ENCODE measurements at places on chromosomes 1 and 21. TPM values are rescaled to one million over a fixed set of nuclear protein-coding genes. Genes with fewer than 3 reads are reported as not detected.
A peak's percentile ranks its signal among the peaks of the same experiment; 100 is the strongest.

DNA sequence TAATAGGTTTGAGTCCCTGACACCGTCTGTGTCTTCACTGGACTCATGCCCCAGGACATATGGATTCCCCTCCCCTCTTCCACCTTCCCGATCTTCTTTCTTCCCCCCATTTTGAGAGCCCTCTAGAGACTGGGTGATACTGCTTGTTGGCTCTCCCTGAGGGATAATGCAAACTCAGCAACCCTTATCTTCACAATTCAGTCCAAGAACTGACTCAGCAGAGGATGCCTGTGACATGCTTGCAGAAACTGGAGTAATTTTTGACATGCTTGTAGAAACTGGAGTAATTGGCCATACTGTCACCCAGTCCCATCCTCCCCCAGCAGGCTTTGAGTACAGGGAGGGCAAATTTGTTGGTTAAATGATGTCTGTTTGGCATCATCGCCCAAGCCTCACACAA lies 127.6 kb upstream of the CTTNBP2NL start:
- no peak for DNase-seq

GRCh38 chr1:36567601-36568341 lies 85.1 kb upstream of the CSF3R start:
- DNase-seq: no peak

DNA sequence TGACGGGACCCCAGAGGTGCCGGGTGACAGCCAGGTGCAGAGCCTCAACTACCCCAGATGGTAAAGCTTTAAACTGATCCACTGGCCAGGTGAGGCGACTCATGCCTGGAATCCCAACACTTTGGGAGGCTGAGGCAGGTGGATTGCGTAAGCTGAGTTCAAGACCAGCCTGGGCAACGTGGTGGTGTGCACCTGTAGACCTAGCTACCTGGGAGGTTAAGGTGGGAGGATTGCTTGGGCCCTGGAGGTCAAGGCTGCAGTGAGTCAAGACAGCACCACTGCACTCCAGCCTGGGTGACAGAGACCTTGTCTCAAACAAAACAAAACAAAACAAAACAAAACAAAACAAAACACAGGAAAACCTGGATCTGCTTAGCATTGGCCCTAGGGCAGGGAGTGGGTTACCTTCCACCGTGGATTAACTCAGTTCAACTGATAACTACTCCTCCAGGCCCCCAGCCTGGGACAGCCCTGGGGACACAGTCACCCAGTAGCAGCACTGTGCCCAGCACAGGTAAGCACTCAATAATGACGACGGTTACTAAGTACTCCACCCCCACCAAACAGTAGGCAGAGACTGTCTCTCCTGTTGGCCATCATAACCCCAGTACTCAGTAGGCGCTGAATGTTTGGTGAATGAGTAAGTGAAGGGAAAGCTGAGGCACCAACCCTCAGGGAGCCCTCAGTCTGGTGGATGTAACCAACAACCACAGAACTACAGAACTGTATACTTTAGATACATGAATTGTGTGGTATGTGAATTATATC lies 21.6 kb downstream of the SLC66A1 start:
- DNase-seq: no peak

- DNase-seq: no peak
These were observed 64.7 kb downstream of the PRPF38A start for GRCh38 chr1:52469108-52469507.

- no peak for DNase-seq
These were observed 25.0 kb downstream of the KANK4 start for GRCh38 chr1:62294261-62294660.

DNA sequence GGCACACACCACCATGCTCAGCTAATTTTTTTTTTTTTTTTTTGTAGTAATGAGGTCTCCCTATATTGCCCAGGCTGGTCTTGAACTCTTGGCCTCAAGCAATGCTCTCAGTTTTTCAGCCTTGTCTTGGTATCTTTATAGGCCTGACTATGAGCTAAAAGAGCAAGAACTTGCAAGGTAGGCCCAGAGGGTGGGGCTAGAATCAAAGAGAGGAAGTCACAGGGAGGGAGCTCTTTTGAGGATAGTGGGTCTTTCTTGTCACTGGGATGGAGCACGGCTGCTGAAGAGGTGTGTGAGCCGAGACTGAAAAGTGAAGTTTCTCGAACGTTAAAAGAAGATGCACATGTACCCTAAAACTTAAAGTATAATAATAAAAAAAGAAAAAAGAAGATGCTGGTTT lies 260.0 kb upstream of the BEND5 start:
- no peak for DNase-seq

DNA sequence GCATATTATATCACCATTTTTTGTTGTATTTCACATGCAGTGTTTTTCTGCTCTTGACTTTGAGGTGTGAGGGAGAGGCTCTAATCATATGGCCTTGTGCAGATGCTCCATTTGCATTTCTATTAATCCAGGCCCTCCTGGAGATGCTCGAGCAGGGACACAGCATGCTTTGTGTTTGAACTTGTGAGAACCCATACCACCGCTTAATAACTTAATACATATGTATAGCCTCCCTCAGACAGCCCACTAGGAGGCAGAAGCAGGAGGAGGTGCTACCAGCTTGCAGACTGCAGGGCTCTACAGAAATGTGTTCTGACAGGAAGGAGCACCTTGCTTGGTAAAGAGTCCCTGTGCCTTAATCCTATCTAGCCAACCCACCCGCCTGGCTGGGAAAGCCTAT lies 155.2 kb downstream of the BARHL2 start:
- DNase-seq: no peak

DNA sequence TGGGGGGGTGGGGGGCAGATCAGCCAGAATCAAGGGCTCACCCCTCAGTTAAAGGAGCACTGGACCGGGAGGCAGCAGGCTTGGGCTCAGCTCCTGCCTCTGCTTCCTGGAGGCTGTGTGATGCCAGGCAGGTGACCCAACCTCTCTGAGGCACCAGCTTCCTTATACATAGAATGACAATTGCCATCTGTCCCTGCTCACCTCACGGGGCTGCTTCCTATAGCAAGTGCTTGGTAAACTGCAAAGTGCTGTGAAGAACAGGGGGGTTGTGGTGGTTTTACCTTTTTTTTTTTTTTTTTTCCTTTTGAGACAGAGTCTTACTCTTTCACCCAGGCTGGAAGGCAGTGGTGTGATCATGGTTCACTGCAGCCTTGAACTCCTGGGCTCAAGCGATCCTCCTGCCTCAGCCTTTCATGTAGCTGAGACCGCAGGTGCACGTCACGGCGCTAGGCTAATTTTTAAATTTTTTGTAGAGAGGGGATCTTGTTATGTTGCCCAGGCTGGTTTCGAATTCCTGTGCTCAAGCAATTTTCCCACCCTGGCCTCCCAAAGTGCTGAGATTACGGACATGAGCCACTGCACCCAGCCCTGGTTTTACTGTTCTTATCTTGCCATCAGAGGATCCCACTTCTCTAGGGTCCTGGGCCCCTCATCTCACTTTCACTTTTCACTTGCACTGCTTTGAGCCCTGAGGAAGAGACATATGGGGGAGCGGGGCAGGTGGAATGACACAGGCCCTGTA lies 11.6 kb downstream of the KCNQ4 start:
- DNase-seq: no peak

GRCh38 chr1:16204634-16205333 lies 7.7 kb downstream of the ARHGEF19 start:
- DNase-seq: no peak

- DNase-seq: no peak
These were observed 451.7 kb downstream of the SIPA1L2 start for GRCh38 chr1:232178191-232178590.

GRCh38 chr1:151458802-151459330 lies 428 bp downstream of the POGZ start:
- DNase-seq: peak; percentile 75

- DNase-seq: no peak
These were observed 169.9 kb downstream of the BRINP2 start for GRCh38 chr1:177340601-177341067.

GRCh38 chr1:233253832-233254331 lies 41.6 kb downstream of the PCNX2 start:
- no peak for DNase-seq

DNA sequence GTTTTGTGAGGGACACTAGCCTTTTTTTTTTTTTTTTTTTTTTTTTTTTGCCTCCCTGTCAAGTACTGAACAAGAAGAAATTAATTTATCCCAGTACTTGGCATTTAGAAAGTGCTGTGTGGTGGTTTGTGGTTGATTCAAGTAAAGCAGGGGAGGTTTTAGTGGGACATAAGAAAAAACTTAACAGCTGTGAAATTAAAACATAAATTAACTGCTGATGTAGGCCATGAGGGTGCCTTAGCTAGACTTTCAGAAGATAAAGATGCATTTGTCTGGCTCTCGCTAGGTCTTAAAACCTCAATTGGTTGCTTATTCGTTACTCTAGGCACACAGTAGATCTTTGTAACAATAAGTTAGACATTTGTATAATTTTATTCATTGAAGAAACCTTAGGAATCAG lies 52.3 kb downstream of the SPATA46 start:
- no peak for DNase-seq

DNA sequence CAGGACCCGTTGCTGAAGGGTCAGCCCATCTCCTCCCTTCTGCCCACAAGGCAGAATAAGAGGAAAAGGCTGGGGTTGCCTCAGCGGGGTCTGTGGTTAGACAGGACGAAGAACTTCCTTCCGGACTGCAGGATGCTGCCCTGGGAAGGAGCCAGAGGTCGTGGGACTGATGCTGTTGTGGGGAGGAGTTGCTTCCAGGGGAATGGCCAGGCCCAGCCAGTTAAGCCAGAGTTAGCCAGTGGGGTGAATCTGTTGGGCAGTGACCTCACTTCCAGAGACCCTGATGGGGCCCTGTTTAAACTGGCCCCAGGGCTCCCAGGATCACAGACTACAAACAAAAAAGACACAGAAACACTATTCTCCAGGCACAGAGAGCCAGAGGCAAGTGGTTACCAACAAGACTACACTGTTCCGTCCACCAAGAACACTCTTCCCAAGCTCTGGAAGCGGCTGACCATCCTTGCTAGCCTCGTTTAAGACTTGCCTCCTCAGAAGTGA lies 13.0 kb downstream of the FAM229A start:
- DNase-seq: peak; percentile 66

GRCh38 chr1:175145899-175146528 lies 46.6 kb downstream of the KIAA0040 start:
- DNase-seq: no peak

Gene CSMD2
- 0.22 TPM for total RNA-seq

Gene BACE2
- 30.3 TPM for total RNA-seq

Gene INAVA
- not detected for total RNA-seq

Gene NSUN4
- 14.0 TPM for total RNA-seq

Gene AP4B1
- total RNA-seq: 7.4 TPM

Gene PLPP3
- total RNA-seq: 102 TPM

Gene OR2T10
- total RNA-seq: not detected

Gene FCRL6
- not detected for total RNA-seq
